AG09319 (cell line): ENCODE measurements at places on chromosomes 3 and 15.

- DNase-seq, result no peak
Observed at GRCh38 chr3:4271834-4272233, 31.3 kb upstream of the SETMAR start.

- no peak for DNase-seq
Observed at GRCh38 chr3:150300388-150300787, 107.7 kb upstream of the TSC22D2 start.

DNA sequence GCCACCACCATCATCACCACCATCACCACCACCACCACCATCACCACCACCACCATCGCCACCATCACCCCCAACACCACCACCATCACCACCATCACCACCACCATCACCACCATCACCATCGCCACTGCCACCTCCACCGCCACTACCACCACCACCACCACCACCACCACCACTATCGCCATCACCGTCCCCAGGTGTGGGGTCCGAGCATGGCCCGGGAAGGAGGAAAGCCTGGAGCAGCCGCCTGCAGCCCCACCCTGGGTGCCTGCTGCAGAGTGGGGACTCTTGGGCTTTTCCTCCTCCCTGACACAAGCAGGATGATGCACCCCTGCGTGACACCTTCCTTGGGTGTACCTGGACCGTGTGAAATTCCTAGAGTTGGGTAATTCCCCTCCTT lies 43.9 kb downstream of the MUC4 start:
- no peak for DNase-seq

- no peak for DNase-seq
Observed at GRCh38 chr3:71707595-71707994, 17.6 kb downstream of the EIF4E3 start.

DNA sequence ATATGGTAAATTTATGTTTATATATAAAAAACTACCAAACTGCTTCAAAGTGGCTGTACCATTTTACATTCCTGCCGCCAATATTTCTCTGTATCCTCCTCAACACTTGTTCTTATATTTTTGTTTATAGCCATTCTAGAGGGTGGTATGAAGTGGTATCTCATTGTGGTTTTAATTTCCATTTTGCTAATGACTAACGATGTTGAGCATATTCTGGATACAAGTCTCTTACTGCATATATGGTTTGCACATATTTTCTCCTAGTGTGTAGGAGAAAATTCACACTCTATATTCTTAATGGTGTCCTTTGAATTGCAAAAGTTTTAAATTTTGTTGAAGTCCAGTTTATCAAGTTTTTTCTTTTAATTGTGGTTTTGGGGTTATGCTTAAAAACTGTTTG lies 15.1 kb downstream of the NMD3 start:
- no peak for DNase-seq

DNA sequence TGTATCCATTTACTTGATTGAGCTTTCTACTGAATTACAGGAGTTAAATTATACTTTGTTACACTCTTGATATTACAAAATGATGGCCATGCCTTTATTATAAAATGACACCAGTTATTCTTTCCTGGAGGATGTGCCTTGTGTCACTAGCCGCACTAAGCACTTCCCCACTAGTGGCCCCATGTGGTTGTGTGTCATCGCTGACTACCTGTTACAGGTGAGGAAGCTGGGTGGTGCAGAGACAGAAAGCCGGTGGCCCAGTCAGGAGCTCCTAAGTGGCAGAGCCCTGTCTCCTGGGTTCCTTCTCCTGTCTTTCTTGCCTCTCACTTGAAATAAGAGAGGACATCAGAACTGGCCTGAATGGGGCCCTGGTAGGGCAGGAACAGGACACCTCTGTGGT lies 96.8 kb downstream of the IGF1R start:
- no peak for DNase-seq

- no peak for DNase-seq
Observed at GRCh38 chr3:187922704-187923416, 177.6 kb upstream of the BCL6 start.

GRCh38 chr15:50148362-50148963 lies 29.4 kb upstream of the ATP8B4 start:
- peak; percentile 22 for DNase-seq

- no peak for DNase-seq
Observed at GRCh38 chr3:24493746-24494617, 668 bp downstream of the THRB start.

- no peak for DNase-seq
Observed at GRCh38 chr15:72604794-72605193, 49.7 kb upstream of the GOLGA6B start.

DNA sequence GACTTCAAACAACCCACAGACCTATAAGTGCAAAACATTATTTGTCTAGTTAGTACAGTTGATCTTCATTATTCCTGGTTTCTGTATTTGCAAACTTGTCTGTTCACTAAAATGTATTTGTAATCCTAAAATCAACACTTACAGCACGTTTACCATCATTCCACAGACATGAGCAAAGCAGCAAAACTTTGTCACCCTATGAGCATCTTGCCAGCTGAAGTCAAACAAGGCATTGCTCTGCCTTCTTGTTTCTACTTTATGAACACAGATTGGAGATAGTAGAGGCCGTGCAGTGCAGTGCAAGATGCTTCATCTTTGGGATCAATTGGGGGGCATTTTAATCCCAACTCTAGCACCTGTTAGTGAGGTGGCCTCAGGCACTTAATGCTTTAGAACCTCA lies 202.1 kb downstream of the NLGN1 start:
- no peak for DNase-seq

DNA sequence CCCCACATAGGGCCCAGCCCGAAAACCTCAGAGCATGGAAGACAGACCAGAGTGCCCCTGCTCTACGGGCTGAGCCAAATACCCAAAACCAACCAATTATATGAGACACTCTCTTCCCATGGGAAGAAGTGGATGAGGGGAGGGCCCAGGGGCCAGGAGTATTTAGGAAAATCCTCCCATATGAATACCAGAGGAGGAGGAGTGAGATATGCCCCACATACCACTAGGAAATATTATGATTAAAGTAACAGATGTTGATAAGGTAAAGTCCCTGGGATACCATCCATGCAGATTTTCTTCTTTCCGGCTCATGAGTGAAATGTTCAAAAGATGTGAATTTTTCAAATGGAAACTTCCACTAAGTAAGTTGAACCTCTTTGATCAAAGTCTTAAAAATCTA lies 50.4 kb downstream of the MESD start:
- DNase-seq, result no peak

- DNase-seq, result no peak
Observed at GRCh38 chr15:38672814-38673670, 108.4 kb upstream of the RASGRP1 start.

DNA sequence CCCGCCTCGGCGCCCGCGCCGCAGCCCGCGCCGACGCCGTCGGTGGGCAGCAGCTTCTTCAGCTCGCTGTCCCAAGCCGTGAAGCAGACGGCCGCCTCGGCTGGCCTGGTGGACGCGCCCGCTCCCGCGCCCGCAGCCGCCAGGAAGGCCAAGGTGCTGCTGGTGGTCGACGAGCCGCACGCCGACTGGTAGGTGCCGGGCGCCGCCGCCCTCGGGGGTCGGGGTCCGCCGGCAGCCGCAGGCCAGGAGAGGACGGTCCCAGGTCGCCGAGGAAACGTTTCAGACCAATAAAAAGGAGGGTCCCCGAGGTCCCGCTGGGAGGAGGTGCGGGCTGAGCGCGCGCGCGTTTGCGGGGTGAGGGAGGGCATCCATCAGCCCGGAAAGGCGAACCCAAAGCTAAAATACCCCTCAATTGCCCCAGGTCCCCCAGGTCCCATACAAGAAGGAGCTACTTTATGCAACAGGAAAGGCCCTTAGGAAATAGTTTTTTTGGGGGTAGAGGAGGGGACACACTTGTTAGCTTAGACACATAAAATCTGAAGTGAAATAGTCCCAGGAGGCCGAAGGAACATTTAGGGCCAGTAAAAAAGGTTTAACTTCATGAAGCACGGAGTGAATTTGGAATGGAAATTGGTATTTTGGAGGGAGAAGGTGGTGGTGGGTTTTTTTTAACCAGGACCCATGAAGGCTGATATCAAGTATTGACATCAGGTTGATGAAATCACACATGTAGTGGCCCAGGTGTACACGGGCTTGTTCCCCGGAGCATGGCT lies 739 bp downstream of the SYN2 start:
- no peak for DNase-seq

DNA sequence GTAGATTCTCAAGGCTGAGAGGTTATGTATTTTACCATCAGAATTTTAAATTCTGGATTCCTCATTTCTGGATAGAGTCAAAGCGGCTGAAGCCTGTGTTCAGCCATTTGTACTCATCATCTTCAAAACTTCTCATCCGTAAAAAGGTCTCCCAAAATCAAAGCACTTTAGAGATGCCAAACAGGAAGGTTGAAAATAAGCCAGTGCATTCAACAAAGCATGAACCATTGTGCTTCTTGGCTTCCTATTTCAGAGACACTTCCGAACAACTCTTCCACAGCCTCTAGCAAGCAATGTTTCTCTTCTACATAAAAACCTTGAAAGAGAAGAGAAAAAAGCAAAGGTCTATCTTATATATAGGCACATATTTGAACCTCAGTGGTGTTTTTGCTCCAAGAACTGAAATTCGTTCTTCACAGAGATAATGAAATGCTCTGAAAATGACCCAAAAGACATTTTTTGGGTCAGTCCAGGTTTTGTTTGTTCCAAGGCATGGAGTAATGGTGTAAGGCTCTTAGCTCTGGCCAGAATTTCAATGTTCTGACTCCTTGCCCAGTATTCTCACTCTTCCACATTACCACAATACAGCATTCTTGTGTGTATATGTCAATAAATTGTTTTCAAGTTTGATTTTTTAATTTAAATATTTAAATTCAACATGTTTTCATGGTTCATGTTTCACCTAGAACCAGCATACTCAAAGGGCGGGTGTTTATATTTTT lies 163.1 kb downstream of the STAC start:
- DNase-seq, result no peak

DNA sequence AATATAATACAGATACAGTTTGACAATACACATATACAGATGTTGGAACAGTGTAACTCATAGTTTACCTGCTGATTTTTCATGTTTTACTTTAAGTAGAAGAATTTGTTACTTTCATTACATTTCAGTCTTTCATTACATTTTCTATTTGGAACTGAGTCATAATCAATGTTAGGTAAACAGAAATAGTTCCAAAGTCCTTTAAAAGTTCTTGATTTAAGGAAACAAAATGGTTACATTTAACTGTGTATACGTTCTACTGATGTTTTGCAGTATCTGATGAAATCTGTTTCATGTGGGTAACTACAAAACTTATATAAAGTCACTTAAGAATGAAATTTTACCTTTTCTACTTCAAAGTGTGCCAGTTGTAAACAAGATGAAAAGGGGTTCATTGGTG lies 721.2 kb downstream of the NAALADL2 start:
- no peak for DNase-seq

DNA sequence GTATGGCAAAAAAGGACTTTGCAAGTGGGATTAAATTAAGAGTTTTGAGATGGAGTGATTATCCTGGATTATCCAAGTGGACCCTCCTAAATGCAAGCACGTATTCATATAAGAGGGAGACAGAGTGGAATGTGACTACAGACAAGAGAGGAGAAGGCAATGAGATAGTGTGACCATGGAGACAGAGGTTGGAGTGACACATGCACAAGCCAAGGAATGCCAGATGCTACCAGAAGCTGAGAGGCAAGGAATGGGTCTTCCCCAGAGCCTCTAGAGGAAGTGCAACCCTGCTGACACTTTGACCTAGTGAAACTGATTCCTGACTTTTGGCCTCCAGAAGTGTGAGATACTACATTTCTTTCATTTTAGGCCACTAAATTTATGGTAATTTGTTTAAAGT lies 117.2 kb downstream of the UACA start:
- no peak for DNase-seq

- DNase-seq, result no peak
Observed at GRCh38 chr15:66462627-66463026, 34.9 kb downstream of the SNAPC5 start.

- no peak for DNase-seq
Observed at GRCh38 chr3:141307351-141308059, 60.8 kb upstream of the ZBTB38 start.

- no peak for DNase-seq
Observed at GRCh38 chr3:13072239-13072599, 1.0 kb downstream of the IQSEC1 start.

DNA sequence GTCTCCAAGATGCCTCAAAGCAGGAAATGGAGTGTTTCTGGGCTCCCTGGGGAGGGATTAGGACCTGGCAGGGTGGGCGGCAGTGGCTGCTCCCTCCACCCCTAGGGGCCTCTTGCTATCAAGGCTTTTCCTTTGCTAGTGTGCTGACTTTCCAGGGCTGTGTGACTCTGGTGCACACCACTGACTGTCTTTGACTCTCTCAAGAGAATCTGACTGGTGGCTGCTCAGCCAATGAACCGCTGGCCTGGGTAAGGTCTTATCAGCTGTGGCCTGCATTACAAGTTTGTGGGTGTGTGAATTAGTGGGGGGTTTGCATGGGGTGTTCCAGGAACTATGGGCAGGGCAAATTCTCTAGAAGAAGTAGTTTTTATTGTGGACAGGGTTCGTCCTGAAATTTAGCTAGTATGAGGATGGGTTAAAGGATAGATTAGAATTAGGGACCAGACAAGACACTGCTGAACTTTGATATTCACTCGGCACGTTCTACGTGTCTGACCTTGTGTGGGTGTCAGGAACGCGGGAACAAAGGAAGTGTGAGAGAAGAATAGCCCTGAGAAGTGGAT lies 29.5 kb downstream of the SIAH2 start:
- no peak for DNase-seq

GRCh38 chr3:132029182-132029902 lies 5.5 kb downstream of the CPNE4 start:
- peak; percentile 44 for DNase-seq

- DNase-seq, result no peak
Observed at GRCh38 chr15:65981837-65982626, 112.7 kb downstream of the RAB11A start.

DNA sequence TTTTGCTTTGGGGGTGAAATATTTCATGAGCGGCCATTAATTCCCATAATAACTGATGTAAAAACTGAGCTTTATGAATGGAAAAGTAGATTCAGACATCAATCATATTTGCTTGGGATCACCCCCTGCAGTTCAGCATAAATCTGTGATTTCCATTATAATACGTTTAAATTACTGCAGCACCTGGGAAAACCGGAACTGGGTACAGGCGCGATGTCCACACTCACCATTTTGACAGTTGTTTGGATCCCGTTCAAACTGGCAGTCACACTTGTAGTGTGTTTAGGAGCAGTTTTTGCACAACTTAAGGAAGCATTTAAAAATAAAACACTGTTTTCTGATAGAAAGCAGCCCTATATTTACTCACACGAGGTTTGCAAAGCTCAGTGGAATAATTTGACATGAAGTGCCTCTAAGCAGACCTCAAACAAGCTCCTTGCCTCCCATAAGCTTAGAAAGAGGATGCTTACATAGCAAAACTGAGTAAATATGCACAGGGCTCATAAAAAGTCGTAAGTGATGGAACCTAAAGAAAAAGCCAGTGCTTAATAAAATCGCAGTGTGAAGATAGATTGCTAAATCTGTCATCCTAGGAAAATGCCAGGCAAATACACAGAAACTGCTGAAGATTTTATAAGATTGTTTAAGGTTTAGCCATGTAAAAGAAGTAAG lies 377.6 kb downstream of the PTPRG start:
- no peak for DNase-seq

- no peak for DNase-seq
Observed at GRCh38 chr3:79848876-79849275, 81.1 kb upstream of the ROBO1 start.
